Fibroblast of lung (primary cell): ENCODE measurements at places on chromosomes 12 and 14. TPM values are rescaled to one million over a fixed set of nuclear protein-coding genes. Genes with fewer than 3 reads are reported as not detected.

RNF41 gene
- total RNA-seq = 120 and 199 TPM in 2 replicates

NKX2-1 gene
- total RNA-seq = not detected in 2 replicates

HOXC9 gene
- 0.26 TPM in 1 of 2 replicates, not detected in the other for total RNA-seq

CLECL1 gene
- not detected in 2 replicates for total RNA-seq

KDM5A gene
- total RNA-seq = 48.0 and 54.5 TPM in 2 replicates

ADAM20 gene
- 0.51 and 1.2 TPM in 2 replicates for total RNA-seq

RND1 gene
- total RNA-seq = under 0.01 and 0.17 TPM in 2 replicates

AQP6 gene
- total RNA-seq = under 0.01 and 0.17 TPM in 2 replicates

IL22 gene
- not detected in 2 replicates for total RNA-seq

- DNase-seq = no peak
Measured at GRCh38 chr12:10094646-10095395, 4.0 kb downstream of the CLEC1A start.

DNA sequence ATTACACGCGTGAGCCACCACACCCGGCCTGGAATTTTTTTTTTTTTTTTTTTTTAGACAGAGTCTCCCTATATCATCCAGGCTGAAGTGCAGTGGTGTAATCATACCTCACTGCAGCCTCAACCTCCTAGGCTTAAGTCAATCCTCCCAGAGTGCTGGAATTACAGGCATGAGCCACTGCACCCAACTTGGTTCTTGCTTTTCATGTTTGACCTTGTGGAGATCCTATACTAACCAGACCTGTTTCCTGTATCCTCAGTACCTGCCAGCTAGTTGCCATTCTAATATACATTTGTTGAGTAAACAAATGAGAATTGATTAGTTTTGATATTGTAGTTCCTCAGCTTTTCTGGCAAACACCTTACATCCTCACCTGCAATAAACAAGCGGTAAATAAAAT, 3.2 kb upstream of the VSIG10 start:
- no peak for DNase-seq

DNA sequence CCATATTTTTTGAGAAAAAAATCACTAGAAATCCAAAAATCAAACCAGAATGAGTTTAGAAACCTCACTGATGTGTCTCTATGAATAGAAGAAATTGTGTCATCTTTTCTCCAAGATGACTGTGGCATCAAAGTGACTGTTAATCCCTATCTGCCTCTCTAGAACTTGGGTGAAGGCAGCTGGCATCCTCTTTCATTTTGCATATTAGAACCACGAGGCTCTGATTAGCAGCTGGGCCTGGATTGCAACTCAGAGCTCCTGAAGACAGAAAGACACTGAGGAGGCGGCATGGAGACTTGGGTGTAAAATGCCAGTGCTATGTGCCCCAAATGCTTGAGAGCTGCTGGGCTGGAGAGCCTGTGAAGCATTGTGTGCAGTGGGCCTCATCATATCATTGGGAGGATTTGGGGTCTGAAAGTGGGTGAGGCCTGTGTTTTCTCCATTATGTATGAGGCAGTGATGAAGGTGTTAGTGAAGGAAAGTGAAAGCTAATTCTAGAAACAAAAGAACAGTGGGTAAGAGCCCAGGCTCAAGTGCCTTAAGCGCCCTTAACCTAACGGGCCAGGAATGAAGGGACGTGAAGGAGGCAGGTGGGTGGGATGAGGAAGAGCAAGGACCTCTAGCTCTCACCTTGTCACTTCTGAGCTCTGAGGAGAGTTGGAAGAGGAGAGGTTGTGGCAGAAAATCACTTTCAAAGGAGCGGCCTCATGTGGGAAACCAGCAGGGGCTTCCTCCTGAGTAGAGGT, 26.2 kb downstream of the NKX2-8 start:
- DNase-seq = no peak

- no peak for DNase-seq
Measured at GRCh38 chr12:107547389-107547788, 138.2 kb upstream of the PWP1 start.

- DNase-seq = no peak
Measured at GRCh38 chr14:66015071-66015780, 470.9 kb upstream of the CCDC196 start.

DNA sequence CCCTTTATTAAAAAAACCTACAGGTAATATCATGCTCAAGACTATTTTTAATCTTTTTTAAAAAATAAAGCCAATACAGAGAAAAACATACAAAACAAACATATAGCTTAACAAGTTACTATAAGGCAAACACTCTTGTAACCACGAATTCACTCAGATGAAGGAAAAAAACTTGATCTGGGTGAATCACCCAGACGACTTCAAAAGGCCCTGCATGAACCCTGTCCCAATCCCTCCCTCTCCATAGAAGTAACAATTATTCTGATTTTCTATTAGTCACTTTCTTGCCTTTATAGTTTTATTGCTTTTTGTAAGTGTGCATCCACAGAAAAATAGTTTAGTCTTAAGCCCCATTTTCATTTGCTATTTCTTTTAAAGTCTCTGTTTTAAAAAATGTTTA, 72.6 kb downstream of the LRP6 start:
- peak; percentile 68 for DNase-seq

- DNase-seq = no peak
Measured at GRCh38 chr14:19917955-19918518, 2.4 kb upstream of the OR4K5 start.

DNA sequence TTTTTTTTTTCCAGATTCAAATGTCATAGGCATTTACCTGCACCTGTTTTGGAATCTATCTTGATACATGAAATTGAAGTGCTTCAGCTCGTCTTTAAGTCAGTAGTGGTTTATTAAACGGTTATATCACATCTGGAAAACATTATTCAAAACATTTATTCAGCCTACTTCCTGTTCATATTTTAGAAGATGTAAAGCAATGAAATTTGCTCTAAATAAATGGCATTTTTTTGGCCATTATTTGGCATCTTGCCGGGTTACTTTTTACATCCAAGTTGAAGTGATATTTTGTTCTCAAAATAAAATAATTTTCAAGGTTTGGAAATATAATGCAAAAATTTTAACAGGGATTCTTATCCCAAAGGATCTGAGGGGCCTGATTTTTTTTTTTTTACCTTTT, 103.1 kb downstream of the EML1 start:
- no peak for DNase-seq

DNA sequence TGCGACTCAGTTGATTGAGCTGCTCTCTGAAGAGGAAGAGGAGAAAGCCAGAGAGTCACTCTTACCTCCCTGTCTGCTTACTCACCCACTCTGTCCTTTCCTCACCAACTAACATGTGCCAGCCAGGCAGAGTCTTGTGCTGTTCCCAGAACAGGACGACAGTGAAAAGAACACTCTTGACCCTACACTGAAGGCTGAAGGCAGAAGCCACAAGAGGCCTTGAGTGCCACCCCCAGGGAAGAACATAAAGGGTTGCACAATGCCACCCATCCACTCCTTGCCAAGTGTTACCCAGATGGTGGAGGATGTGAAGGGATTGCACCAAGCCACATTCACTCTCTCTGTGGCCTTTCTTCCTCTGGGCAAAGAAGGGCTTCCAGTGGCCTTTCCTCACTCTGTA, 12.8 kb downstream of the ABHD4 start:
- no peak for DNase-seq

GRCh38 chr14:53367644-53368026, 214.5 kb upstream of the DDHD1 start:
- peak; percentile 85 for DNase-seq

- no peak for DNase-seq
Measured at GRCh38 chr12:29220632-29221336, 71.7 kb downstream of the FAR2 start.

DNA sequence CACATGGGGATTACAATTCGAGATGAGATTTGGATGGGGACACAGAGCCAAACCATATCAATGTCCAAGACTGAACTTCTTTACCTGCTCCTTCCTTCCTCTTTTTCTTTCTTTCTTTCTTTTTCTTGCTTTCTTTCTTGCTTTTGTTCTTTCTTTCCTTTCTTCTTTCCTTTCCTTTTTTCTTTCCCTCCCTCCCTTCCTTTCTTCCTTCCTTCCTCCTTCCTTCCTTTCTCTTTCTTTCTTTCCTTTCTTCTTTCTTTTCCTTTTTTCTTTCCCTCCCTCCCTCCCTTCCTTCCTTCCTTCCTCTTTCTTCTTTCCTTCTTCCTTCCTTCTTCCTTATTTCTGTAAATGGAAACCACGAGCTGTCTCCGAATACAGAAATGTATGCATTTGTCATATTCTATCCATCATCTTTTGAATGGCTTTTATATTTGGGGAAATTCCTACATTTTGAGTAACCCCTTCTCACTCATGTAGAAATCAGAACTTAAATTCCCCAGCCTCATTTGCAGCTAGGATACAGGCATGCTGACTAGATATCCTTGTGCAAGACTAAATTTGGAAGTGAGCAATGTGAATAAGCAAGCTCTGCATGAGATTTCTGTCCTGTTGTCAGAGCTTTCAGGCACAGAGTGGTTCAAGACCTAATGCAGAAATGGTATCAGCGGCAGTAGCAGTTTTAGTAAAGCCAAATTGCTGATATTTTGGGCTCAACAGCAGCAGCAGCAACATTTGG, 11.5 kb downstream of the GPR33 start:
- DNase-seq = no peak

- no peak for DNase-seq
Measured at GRCh38 chr12:92336641-92337040, 191.0 kb upstream of the BTG1 start.

- peak; percentile 68 for DNase-seq
Measured at GRCh38 chr12:11500188-11500860, 105.0 kb upstream of the PRB2 start.

- DNase-seq = no peak
Measured at GRCh38 chr12:129629901-129630300, 273.9 kb downstream of the TMEM132D start.

DNA sequence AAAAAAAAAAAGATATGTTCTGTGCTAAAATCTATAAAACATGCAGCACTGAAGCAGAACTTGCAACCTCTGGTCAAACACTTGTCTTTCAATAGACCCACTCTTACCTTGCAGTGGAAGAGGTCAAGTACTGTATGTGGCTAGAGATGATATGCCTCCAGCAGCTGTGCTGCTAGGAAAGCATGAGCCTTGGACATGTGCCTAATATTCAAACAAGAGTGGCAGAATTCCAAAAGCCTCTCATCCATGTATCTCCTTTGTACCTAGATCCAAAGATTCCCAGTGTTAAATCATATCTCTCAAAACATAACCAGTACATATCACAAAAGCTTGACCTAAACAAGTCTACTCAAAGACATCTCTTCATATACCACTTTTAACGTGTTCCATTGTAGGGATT, 105.0 kb upstream of the CPNE8 start:
- DNase-seq = no peak

DNA sequence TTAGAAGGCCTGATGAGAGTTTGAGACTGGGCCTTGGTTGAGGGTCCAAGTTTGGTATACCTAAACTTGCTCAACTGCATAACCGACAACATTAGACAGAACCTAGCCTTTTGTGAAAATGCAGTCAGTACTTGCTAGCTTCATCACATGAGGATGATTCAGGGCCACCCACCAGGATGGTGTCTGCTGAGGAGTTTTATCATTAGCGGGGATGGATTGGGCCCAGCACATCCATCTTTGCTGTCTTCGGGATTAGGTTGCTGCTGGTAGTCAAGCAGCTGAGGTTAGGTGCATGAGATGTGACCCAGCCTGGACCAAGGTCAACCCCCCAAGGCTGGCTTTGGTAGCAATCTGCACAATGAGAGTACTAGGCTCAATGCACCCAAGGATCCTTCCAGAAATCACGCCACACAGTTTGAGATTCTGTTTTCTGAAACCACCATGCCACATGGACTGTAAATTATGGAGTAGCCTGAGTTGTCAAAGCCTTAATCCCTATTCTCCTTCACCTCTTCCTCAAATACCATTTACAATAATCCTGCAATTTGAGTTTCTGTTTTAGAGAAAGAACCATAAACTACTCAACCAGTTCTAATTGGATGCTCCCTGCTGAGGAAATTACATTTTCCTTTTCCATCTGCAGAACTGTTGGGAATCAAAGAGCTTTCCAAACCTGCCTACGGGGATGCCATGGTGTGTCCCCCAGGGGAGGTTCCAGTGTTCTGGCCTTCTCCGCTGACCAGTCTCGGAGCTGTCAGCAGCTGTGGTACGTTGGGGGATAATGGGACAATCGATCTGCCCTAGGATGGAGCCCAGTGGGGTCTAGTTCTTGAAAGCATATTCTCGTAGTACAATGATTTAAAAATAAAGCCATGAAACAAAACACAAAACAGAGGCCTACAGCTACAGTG, 61.7 kb downstream of the DGLUCY start:
- DNase-seq = no peak

DNA sequence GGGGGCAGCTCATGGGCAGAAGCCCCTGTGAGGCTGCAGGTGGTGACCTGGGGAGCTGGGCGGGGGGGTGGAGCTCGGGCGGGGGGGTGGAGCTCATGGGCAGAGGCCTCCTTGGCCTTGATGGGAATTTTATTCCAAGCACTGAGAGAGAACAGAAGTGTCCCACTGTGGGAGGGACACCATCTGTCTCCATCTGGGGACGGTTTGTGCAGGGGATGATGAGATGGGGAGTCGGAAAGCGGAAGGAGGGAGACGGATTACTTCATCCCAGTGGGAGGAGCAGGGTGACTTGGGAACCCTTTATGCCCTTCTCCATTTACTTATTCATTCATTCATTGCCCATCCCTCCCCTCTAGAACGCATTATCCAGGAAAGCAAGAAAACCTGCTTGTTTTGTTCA, 304.7 kb downstream of the ADGRD1 start:
- DNase-seq = no peak
